ENCODE measurements at places on chromosomes 16 and 17.

- DNase-seq: no peak
Measured at GRCh38 chr17:82865774-82866395, 26.1 kb upstream of the ZNF750 start.

- no peak for DNase-seq
Measured at GRCh38 chr17:6343191-6343590, 91.7 kb downstream of the AIPL1 start.

DNA sequence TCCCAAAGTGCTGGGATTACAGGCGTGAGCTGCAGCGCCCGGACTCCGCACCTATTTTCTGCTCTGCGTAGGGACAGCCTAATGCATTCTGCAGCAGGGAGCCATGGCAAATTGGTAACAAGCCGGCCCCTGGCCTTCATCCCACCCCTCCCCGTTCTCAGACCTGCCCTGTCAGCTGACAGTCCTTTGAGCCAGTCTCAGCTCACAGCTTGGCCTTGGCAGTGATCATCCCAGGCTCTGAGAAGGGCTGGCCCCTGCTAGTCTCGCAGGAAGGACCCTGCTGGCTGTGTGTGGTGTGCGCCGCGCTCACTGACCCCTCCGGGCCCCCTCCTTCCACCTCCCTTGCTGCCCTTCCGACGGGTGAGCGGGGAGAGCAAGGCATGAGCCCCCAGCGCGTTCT lies 10.3 kb upstream of the NPTX1 start:
- DNase-seq: no peak

DNA sequence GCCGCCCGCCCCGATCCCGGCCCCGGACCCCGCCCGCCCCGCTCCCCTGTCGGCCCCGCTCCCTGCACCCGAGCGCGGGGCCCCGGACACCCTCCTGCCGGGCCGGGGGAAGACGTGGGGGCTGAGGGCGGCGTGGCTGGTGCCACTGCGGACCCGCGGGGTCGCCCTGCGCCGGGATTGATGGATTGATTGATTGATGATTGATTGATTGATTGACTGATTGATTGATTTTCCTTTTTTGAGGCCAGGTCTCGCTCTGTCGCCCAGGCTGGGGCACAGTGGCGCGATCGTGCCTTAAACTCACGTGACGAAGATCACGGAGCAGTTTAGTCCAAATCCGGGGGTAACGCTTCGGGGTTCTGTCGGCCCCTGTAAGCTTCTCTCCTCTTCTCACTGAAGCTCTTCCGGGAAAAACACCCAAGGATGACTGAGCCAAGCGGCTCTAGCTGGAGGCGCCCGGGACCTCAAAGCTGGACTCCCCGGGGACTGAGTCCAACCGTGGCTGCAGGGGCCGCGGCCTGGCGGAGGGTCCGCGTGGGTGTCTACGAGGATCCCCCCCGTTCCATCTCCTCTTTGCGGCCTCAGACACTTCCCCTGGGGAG lies 40.2 kb upstream of the BHLHA9 start:
- no peak for DNase-seq

DNA sequence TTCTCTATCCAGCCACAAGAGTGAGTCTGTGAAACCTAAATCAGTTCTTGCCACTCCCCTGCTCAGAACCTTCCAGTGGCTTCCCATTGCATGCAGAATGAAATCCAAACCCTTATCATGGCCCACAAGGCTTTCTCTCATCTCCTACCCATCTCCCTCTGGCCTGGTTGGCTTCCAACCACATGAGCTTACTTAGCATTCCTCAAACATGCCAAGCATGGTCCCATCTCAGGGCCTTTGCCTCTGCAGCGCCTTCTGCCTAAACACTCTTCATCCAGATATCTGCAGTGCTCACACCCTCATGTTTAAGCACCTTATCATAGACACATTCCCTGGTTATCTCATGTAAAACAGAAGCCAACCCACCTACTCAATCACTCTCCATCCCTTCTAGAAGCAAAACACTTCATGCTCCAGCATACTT lies 15.5 kb downstream of the TK2 start:
- no peak for DNase-seq

GRCh38 chr17:43070872-43071271 lies 45.8 kb downstream of the RND2 start:
- no peak for DNase-seq

DNA sequence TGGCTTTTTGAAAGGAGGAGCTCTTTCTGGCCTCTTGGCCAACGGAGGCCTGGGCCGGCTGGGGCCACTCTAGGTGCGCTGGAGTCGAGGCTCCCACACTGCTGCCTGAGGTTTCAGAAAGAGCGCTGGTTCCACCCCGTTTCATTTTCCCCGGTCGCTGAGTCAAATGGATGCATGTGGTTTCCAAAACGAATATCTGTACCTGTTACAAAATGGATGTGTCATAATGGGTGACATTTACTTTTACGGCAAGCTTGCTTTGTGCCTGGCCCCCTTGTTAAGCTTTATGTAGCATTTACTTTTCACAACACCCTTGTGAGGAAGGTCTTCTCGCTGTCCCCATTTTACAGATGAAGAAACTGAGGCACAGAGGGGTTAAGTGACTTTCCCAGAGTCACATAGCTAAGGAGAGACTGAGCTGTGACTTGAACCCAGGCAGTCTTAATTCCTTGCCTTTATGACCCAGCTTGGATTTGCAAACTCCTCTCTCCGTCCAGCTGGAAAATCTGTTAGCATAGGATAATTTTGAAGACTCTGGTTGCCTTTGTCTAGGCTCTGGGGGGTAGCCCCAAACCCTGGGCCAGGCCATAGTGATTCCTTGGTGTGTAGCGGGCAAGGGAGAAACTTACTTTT lies 10.6 kb downstream of the KSR1 start:
- no peak for DNase-seq

DNA sequence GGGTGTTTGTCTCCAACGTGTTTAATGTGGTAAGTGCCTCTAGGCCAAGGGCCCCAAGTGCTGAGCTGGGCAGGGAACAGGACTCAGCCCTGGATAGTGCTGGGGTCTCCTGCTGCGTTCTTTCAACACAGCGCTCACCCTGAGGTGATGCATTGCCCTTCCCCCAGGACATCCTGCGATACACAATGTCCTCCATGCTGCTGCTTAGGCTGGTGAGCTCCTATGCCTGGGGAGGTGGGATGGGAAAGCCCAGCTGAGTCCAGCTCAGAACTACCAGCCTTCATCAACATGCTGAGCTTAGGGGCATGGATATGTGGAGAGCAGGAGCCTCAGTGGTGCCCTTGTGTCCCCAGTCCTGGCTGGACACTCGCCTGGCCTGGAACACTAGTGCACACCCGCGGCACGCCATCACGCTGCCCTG lies 563 bp downstream of the ZACN start:
- DNase-seq: no peak

DNA sequence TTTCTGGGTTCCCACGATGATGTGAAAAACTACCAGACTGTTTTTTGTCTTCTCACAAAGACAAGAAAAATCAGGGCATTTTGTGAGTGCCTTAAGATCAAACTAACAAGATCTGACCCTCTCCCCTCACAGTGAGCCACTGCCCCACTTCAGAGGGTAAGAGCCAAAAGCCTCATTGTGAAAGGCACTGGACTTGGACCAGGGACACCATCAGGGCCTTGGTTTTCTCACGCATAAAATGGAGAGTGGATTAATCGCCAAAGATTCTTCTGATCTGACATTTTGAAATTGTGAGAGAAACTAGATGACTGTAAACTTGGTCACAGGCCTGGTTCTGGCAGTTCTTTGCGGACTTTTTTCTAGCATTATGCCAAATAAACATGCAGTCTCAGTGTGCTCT lies 21.0 kb upstream of the ENDOV start:
- DNase-seq: no peak

GRCh38 chr16:12902511-12903372 lies 1.3 kb downstream of the SHISA9 start:
- no peak for DNase-seq

DNA sequence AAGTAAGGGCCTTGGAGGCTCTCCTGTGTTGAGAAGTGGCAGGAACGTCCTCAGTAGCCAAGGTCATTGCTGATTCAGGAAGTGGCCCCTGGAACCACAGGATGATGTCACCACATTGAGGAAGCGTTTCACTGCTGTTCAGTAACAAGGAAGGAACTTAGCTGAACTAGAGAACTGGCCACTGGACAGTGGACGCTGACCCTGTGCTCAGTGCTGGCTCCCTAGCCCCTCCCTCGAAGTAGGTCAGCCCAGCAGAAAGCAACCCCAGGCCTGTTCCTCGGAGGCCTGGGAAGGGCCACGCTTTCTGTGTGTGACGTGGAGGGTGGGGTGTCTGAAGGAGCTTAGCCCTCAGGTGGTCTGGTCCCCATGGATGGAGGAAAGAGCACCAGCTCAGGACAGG lies 58.3 kb downstream of the B9D1 start:
- DNase-seq: no peak

DNA sequence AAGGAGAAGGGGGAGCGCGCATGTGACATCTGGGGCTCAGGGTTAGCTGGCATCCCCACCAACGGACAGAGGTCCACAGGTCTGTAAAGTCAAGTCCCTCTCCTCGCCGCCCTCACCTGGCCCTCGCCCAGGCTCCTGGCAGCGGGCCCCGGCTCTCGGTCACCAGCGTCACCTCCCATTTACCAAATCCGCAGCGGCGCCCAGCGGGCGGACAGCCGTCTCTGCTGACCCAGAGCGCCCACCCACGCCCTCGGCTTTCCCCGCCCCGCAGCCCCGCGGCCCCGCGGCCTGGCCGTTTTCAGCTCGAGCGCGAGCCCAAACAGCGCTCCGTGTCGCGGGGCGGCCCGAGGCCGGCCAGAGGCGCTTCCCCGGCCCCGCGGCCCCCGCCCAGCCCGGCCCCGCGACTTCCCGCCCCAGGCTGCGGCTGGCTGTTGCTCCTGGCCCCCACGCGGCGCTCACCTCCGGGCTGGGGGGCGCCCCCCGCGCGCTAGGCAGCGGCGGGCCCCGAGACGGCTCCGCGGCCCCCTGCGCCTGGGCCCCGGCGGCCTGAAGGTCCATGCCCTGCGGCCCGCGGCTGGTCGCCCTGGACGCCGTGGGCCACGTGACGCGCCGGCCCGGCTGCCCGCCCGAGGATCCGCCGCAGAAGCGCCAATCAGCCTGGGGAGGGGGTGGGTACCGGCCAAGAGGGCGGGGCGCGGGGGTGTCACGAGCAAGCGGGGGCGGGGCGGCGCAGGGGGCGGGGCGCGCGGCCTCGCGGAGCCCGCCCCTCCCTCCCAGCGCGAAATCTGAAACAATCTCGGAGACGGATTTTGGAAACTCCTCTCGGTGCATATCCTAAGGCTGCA lies at the start of gene COPRS:
Gene COPRS, minus strand, starts transcription at position 603 of the 845 bp plus-strand sequence. Its CDS starts 45 bp downstream, at position 558.
- DNase-seq: peak; percentile 52

Data from NCI-H1092 (cell line).